ENCODE measurements at places on chromosomes 12 and 14.

DNA sequence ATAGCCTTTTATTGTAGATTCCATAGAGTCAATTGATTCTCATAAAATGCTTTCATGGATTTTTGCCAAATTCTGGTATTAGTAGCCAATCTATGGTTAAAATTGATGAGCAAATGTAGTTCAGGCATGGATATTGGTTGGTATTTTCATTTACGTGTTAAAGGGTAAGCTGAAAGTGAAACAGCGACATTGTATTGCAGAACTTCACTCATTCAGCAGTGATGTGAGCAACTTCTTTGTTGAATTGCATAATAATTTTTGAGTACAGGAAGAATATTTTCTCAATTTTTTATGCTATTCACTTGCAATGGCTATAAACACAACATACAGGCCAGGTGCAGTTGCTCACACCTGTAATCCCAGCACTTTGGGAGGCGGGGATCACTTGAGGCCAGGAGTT is 24.2 kb upstream of the FAM222A start:
- no peak for DNase-seq

DNA sequence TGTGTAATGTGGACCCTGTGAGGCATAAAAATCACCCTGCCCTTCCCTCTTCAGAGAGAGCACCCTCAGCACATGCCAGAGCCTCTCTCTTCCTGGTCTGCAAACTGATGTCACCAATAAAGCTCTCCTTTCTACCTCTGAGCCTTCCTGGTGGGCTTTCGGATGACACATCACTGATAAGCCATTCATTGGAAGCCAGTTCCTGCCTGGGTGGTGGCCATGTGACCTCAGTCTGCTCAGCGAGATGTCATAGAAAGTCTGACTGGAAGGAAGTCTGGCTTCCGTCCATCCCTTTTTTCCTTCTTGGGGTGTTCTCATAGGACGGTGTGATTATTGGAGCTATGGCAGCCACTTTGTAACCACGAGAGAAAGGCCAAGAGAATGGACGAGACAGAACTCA is 95.7 kb downstream of the PIWIL1 start:
- DNase-seq = no peak

DNA sequence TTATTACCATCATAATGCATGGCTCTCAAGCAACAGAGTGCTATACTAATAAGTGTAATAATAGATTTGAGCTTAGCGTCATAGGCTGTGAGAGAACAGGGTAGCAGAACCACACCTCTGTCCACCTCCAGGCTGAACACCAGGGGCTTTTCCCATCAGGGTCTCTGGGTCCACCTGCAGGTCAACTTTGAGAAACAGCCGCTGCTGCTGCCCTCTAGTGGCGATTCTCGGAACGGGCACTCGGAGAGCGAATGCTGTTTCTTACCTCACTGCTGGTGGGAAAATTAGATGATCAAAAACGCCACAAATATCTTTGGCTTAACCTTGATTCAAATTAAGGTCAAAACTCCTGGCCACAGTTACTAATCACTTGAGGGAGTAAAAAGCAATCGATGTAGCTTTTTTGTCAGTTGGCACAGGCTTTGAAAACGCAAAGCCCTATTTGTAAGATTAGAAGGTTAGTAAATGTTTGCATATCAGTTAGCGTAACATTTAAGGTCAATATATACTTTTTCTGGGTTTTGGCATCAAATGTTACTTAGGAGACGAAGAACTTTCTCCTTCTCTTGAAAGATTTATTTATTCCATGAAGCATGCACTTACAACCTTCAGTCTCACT is 127.9 kb upstream of the TMEM132D start:
- DNase-seq = no peak

- no peak for DNase-seq
These were observed 379.8 kb upstream of the PRICKLE1 start for GRCh38 chr12:42969355-42969754.

DNA sequence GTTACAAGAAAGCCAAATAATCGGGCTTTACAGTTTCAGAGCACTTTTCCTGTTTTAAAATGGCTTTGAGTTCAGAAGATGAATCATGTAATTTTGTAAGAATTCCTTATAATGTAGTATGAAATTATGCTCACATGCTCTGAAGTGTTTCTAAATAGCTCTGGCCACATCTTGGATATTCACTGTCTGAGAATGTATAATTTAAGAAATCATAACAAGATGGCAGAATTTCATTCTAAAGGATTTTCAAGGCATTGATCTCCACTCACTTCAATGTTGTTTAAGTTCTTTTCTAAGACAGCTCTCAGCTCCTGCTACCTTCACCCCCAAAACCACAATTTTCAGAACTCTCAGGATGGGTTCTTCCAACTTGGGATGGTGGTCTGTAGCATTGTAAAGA is 180.1 kb downstream of the DACT1 start:
- no peak for DNase-seq

DNA sequence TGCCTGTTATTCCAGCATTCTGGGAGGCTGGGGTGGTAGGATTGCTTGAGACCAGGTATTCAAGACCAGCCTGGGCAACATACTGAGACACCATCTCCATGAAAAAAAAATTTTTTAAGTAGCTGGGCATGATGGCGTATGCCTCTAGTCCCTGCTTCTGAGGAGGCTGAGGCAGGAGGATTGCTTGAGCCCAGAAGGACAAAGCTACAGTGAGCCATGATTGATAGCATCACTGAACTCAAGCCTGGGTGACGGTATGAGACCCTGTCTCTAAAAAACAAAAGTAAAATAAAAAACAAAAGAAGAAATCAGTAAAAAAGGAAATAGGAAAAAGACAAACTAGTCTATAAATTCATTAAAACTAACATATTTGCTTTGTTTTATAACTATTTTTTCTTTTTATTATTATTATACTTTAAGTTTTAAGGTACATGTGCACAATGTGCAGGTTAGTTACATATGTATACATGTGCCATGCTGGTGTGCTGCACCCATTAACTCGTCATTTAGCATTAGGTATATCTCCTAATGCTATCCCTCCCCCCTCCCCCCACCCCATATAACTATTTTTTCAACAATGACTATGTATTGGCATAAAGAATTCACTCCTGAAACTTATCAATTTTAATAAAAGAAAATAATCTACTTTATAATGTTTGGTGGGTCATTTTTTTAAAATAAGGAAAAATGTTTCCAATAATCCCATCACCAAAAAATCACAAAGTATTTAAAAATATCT is 15.4 kb upstream of the AP4S1 start:
- no peak for DNase-seq

GRCh38 chr14:31208546-31209424 is 1.2 kb upstream of the HECTD1 start:
- no peak for DNase-seq

DNA sequence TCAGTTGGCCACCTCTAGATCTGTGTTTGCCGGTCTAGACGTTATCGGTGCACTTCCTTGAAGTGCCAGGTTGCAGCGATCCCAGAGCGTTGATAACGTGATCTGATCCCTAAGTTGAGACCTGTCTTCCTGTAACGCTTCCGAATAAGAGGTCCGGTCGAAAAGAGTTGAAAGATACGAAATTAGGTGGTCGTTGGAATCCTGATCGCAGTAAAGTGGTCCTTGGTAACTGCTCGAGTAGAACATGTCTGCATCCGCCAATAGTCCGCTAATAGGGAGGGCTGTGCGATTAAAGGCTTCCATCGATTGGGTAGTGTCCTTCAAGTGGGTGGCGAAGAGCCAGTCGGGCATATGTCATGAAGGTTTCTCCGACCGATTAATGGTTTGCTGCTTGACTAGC is 2.7 kb downstream of the SRSF5 start:
- DNase-seq = no peak

- DNase-seq = no peak
These were observed 274.7 kb downstream of the SLC6A15 start for GRCh38 chr12:84637926-84638325.

DNA sequence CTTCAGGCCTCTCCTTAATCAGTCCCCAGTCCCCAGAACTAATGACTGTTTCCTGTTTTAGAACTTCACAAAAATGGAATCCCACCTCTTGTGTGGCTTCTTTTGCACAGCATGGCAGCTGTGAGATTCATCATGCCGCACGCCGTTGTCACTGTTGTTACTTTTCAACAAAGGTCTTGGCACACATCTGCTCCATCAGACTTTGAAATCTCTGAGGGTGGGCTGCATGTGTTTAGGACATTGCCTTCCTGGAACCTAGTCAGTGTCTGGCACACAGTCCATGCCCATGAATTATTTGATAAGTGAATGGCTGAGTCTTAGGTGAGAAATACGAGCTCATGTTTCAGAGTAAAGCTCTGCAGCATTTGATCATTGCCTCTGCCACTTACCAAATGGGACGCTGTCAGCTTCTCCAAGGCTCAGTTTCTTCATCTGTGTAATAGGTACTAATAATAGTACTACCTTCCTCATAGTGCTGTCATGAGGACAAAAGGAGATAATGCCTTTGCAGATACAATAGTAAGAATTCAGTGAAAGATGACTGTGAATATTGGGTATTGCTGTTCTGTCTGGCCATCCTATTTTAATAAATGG is 90.4 kb downstream of the SRRM4 start:
- no peak for DNase-seq

- no peak for DNase-seq
These were observed 11.0 kb downstream of the GPR135 start for GRCh38 chr14:59454139-59454538.

DNA sequence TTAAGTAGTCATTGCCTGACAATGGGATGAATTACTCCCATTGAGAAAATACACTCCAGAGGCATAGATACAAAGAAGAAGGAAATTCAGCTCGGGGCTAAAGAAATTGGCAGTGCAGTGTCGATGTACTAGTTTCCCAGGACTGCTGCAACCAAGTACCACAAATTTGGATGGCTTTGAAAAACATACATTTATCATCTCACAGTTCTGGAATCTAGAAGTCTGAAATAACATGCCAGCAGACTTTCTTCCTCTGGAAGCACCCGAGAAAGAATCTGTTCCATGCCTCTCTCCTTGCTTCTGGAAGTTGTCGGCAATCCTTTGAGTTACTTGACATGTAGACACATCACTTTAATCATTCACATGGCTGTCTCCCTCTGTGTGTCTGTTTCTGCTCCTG is 101.9 kb downstream of the TMTC3 start:
- no peak for DNase-seq

DNA sequence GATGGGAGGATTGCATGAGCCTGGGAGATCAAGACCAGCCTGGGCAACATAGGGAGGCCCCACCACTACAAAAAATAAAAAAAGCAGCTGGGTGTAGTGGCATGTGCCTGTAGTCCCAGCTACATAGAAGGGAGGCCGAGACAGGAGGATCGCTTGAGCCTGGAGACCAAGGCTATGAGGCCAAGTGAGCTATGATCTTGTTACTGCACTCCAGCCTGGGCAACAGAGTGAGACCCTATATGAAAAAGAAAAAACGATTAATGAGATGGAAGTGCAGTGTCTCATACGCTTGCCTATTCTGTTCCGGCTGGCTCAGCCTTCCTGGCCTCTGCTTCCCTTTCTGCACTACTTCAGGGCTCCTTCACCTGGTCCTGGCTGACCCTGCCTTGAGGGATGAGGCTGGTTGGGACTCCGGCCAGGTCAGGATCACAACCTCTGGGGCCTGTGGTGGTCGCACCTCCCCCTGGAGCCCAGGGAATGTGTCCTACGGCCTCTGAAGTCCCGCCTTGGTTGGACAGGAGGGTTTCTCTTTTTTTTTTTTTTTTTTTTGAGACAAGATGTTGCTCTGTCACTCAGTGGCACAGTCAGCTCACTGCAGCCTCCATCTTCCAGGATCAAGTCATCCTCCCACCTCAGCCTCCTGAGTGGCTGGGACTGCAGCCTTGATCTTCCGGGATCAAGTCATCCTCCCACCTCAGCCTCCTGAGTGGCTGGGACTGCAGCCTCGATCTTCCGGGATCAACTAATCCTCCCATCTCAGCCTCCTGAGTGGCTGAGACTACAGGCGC is 10.7 kb downstream of the TEDC1 start:
- DNase-seq = no peak

DNA sequence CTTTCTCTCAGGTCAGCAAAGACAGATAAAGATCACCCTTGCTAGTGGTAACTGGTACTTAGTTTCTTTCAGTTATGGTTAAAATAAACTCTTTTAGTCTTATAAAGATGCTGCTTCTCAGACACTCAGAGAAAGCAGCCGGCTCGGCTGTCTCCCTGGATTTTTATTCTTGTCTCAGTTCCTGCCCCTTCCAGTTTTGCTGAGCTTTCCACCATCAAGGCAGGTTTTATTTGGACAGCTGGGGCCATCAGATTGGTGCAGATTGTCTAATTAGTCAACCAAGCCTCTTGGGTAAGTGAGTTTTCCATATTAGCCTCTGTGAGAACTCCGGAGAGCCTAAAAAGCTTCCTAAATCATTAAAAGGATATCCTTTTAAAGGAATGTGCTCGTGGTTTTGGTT is 130.8 kb upstream of the BMP4 start:
- DNase-seq = no peak

- DNase-seq = no peak
These were observed 1210.6 kb downstream of the TMEM121 start for GRCh38 chr14:106737021-106737420.

DNA sequence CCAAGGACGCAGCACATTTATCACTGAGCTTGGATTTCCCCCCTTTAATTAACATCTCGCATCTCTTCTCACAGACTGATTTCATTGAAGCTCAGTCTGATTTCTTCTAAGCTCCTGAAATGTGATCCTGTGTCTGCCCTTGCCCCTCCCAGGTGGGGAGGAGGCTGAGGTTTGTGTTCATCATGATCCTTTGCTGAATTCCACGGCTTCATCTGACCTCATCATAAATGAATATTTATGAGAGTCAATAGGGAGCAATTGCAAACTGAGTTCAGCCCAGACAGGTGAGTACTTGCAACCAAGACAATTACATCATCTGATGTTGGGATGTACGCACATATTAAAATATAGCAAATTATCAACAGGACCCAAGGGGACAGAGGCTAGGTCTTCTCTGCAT is 72.4 kb downstream of the MAP1LC3B2 start:
- no peak for DNase-seq

GRCh38 chr12:57545809-57546437 is 1.1 kb downstream of the DCTN2 start:
- DNase-seq = no peak

DNA sequence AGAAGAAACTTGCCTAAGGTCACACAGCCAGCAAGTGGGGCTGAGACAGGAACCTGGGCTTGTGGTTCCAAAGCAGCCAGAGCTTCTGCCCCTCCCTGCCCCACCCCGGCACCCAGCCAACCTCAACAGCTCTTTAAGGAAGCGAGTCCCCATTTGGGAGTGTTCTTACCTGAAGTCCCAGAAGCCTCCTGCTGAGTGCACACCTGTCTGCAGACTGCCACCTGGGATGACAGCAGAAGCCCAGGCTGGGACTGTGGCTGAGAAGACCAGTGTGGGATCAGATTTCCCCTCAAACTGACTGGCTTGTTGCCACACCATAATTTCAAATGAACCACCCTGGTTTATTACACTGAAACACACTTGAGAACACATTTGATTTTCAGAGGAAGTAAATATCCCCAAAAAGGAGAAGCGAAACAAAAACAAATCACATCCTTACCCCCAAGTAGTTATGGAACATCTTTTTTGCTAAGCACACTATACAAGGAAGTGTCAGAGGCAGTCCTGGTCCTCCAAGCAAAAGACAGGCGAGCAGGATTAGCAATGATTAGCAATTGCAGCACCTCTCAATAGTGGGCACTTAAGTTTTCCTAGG is 6.3 kb upstream of the RIN3 start:
- DNase-seq = no peak

All from hypothalamus (tissue), 51 donors.